ENCODE measurements at places on chromosomes 5 and 9. TPM values are rescaled to one million over a fixed set of nuclear protein-coding genes. Genes with fewer than 3 reads are reported as not detected.

The TMEM252 gene
- total RNA-seq: not detected

The SLC26A2 gene
- total RNA-seq: 17.7 TPM

The TRIM36 gene
- 32.7 TPM for total RNA-seq

The TMEM174 gene
- not detected for total RNA-seq

The BARHL1 gene
- not detected for total RNA-seq

The CDH6 gene
- total RNA-seq: 36.2 TPM

The MSMP gene
- total RNA-seq: 2.3 TPM

The SCGB3A1 gene
- 2.2 TPM for total RNA-seq

The GAPVD1 gene
- total RNA-seq: 90.2 TPM

The ANKRD31 gene
- total RNA-seq: 1.5 TPM

The QRFP gene
- total RNA-seq: not detected

The MFAP3 gene
- 129 TPM for total RNA-seq

The MLANA gene
- 27.2 TPM for total RNA-seq

The LIX1 gene
- 3.2 TPM for total RNA-seq

The C5orf46 gene
- total RNA-seq: not detected

The PCDHGB7 gene
- total RNA-seq: 26.6 TPM

The HAND1 gene
- not detected for total RNA-seq

The SHC3 gene
- 4.4 TPM for total RNA-seq
